ENCODE measurements at places on chromosomes 5 and 9. TPM values are rescaled to one million over a fixed set of nuclear protein-coding genes. Genes with fewer than 3 reads are reported as not detected.

BTNL8 gene
- 0.96 TPM for total RNA-seq

KIAA1958 gene
- total RNA-seq: 41.0 TPM

STK32A gene
- 3.0 TPM for total RNA-seq

ROPN1L gene
- total RNA-seq: not detected

SNX24 gene
- 14.0 TPM for total RNA-seq

IFNA21 gene
- not detected for total RNA-seq

KIF24 gene
- total RNA-seq: 3.8 TPM

SLIT3 gene
- total RNA-seq: 2.3 TPM

GPR150 gene
- 0.13 TPM for total RNA-seq

PPIC gene
- 16.0 TPM for total RNA-seq

PCDHGA4 gene
- total RNA-seq: 3.9 TPM

TGFBI gene
- total RNA-seq: 7.8 TPM

SLC24A2 gene
- total RNA-seq: 7.1 TPM

PHF24 gene
- total RNA-seq: 0.53 TPM

CEL gene
- total RNA-seq: 10.4 TPM

IL9 gene
- not detected for total RNA-seq

ERGIC1 gene
- total RNA-seq: 101 TPM

PCDHGA10 gene
- 11.0 TPM for total RNA-seq

ATG10 gene
- 11.1 TPM for total RNA-seq

NMUR2 gene
- 0.16 TPM for total RNA-seq

ORM2 gene
- total RNA-seq: 1.6 TPM

TAF11L12 gene
- total RNA-seq: not detected

KIF27 gene
- 3.9 TPM for total RNA-seq

ZNF454 gene
- 4.3 TPM for total RNA-seq

FBP2 gene
- not detected for total RNA-seq

ADGRV1 gene
- 74.5 TPM for total RNA-seq

COL27A1 gene
- total RNA-seq: 36.9 TPM

SPINK4 gene
- total RNA-seq: not detected

PCDHGA1 gene
- total RNA-seq: 1.2 TPM

FAM221B gene
- not detected for total RNA-seq

GRM6 gene
- total RNA-seq: 0.05 TPM

RFX3 gene
- 17.5 TPM for total RNA-seq

OTP gene
- not detected for total RNA-seq

PALM2AKAP2 gene
- 7.0 TPM for total RNA-seq

FAM151B gene
- total RNA-seq: 0.48 TPM

LRRC70 gene
- 0.37 TPM for total RNA-seq

ELAVL2 gene
- 22.8 TPM for total RNA-seq

Data from WTC11 (cell line).